ENCODE measurements at places on chromosomes 5 and 9.

DNA sequence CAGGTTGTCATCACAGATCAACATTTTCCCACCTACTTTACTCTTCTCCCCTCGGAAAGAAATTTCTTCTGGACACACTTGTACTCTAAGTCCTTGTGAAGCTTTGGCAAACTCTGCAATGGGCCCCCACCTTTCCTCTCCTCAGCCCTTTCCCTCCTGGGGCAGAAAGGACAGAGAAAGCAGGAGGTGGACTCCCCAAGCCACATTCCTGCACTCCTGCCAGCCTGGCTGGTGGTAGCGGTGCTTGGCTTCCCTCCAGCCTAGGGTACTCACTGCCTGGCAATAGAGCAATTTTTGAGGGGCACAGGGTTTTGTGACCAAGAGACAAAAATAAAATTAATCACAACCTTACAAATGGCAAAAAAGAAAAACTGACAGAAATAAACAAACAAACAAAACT is 451.4 kb downstream of the ZSWIM6 start:
- DNase-seq, result no peak

DNA sequence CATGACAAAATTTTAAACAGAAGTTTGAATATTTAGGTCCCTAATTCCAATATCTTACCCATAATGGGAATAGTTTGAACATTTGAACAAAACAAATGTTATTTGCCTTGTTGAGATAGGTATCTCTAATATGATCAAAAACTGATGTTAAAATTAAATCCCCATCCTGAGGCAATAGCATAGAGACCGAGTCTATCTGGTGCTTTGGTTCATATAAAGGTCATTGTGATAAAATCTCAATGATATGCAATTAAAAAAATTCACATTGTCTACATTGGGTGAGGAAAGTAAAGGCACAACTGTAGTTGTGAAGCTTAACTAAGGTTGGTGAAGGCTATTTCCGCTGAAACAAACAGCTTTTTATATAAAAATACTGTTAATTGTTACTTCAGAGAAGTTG is 318.3 kb downstream of the CAAP1 start:
- DNase-seq, result no peak

GRCh38 chr5:144201588-144201987 is 30.9 kb downstream of the KCTD16 start:
- no peak for DNase-seq

DNA sequence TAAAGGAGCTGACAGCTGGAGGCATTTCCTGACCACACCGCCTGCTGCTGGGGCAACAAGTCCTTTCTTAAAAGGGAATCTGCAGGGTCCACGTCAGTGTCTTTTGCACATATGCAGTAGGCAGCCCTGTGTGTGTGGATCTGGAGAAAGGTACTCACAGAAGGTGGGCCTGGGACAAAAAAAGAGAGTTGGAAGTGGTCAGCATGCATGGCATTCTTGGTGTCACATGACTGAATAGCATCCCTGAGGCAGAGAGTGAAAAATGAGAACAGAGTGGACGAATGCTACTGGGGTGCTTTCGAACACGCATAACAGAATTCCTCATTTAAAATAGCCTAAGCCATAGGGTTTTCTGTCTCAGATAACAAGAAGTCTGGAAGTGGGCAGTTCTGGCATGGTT is 47.0 kb downstream of the DNAJC21 start:
- no peak for DNase-seq

GRCh38 chr5:21689587-21689986 is 1163.6 kb downstream of the CDH12 start:
- no peak for DNase-seq

GRCh38 chr9:69136779-69137178 is 37.3 kb upstream of the TJP2 start:
- no peak for DNase-seq

DNA sequence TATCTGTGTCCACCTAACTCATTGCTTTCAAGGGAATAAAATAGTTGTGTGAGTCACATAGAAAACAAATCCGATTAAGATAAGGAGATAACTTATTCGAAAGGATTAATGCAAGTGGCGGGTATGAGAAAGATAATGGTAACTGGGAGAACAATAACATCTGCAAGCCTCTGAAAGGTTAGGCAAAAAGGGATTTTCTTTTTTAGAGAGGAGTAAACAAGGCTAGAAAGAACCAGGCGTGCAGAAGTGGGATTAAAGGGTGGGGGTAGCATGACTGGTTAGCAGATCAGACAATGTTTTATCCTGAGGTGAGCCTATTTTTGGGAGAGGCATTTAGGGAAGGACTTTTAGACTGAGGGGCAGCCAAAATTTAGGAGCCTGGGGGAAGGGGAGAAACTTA is 34.7 kb upstream of the JMY start:
- DNase-seq, result no peak

- no peak for DNase-seq
Measured at GRCh38 chr5:95725071-95725820, 5.9 kb upstream of the RHOBTB3 start.

GRCh38 chr9:86349271-86349670 is 4.9 kb downstream of the TUT7 start:
- no peak for DNase-seq

DNA sequence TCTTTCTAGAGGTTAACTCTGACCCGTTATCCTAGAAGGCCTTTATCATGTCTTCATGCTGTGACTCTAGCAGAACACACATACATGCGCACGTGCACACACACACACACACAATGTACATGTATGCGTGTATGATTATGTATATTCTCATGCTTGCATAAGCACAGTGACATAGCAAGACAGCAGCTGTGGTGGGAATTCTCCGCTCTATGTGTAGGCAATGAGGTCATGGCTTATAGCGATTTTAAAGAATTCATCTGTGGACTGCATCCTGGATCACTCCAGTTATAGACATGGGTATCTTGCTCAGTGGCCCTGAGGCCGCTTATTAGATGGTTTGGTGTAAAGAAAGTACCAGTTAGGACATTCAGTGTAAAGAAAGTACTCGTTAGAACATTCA is 106.2 kb downstream of the FBXL7 start:
- no peak for DNase-seq

Measured in T-helper 1 cell (primary cell).